ENCODE measurements at places on chromosomes 3 and 15.

DNA sequence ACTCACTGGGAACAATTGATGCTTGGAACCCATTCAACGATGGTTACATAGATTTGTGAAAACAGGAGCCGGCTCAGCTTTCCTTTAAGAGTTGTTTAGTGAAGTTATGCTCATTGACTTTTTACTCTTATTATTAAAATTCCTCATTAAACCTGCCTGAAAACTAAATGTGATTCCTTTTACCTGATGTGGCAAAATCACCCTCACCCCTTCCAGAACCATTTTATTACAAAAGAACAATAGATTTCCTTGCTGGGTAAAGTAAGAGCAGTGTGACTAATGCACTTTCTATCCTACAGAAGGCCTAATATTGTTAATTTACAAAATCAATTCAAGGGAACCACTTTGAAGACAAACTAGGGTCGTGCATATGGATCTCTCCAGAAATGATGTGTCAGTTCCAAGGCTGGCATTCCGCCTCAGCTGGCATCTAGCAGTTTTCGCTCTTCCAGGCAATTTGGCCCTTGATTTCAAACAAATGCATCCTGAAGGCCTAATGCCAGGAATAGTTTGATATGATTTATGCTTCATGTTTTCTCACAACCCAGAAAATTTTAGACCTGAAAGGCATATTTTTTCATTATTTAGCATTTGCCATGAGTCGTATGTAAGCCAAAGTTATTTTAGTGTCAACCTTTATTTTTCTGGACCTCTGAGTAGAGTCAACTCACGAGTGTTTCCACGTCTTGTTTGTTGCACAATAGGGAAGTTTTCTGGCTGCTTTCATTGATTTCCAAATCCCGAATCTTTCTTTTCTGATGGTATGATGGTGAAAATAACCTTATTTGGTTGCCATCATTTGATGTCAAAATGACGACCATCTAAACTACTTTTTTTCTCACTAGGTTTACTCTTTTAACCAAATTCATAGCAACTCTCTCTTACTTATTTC is 447.8 kb downstream of the MECOM start:
- DNase-seq = no peak

GRCh38 chr15:23073890-23074646 is 34.7 kb upstream of the TUBGCP5 start:
- DNase-seq = no peak

DNA sequence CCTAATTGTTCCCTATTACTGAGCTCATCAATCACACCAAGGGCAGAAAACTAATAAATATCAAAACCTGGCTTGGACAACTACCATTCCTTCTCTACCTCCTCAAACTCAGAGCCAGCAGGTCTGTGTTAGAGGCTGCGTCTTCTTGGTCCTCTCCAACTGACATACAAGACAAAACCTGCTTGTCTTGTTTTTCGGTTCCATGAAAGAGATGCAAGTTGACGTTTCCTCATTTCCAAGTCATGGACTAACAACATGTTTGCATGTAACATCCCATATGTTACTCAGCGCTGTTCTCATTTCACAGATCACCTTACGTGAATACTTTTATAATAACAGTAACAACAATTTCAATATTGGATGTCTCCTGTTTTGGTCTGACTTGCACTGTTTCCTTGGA is 110.9 kb downstream of the LMLN start:
- no peak for DNase-seq

GRCh38 chr15:37709669-37710068 is 224.8 kb upstream of the TMCO5A start:
- no peak for DNase-seq

- DNase-seq = no peak
Measured at GRCh38 chr3:24296441-24297205, 198.0 kb downstream of the THRB start.

DNA sequence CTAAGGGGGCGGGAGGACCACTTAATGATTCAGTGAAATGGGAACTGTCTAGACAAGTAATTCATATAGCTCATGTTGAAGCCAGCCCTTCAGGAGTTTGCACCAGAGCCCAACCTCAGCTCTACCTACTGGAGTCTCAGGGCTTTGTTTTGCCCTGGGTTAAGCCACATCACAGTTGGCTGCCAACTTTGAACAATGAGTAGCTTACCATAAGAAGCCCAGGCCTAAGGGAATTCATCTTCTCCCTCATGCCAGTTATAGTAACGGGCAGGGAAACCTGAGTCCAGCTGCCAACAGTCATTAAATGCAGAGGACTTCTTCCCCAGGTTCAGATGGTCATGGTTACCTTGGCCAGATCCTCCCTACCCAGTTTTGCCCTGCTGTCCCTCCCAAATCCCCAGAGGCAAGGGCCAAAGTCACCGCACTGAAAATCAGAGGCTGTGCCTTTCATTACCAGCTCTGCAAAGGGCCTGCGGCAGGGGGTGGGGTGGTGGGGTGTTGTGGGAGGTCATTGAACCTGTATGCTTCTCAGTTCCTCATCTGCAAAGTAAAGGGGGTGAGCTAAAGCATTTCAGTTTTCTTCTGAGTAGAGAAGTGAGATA is 302.2 kb upstream of the NR2E3 start:
- DNase-seq = no peak

DNA sequence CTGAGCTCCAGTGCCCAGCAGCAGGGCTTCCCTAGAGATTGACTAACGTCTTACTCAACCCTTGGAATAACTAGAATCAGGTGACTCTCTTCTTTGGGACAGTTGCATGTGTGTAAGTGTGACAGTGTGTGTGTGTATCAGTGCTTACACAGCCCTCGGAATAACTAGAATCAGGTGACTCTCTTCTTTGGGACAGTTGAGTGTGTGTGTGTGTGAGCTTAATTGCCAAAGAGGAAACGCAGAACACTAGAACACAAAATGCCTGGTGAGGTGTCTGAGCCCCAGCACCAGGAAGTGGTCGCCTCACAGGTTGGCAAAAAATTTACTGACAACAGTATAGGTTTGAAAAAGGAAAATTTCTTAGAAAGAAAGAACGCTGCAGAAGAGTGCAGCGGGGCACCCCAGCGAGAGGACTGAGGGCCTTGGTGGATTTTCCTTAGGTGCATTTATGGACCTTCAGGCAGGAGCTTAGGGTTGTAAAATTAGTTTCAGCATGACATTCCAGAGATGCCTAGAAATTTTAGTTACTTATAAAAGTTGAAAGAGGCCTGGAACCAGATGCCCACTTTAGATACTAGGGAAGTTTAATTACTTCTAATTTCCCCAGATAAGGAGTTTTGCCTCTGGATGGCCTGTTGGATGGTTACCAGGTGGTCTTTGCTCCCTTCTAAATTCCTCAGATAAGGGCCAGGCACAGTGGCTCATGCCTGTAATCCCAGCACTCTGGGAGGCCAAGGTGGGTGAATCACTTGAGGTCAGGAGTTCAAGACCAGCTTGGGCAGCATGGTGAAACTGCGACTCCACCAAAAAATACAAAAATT is 3.7 kb upstream of the WDR82 start:
- DNase-seq = peak; percentile 67

DNA sequence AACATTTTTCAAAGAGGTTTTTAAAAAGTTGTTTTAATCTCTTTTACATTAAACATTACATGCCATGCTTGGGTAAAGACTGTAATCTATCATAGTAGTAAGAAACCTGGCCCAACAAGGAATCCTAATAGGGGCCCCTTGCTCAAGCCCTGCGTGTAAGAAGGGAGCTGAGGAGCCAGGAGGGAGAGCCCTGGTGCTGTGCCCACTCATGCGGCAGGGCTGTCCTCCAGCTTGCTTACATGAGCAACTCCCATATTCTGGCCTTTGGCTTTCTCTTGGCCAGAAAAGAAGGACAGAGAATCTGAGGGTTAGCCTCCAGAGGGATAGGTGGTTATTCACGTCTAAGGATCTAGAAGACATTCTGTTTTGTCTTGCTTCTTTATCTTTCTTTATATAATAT is 49.8 kb downstream of the KBTBD12 start:
- no peak for DNase-seq

GRCh38 chr15:98164571-98164970 is 204.1 kb downstream of the ARRDC4 start:
- no peak for DNase-seq

- DNase-seq = no peak
Measured at GRCh38 chr3:146827836-146828235, 222.7 kb upstream of the PLSCR5 start.

- DNase-seq = no peak
Measured at GRCh38 chr3:104385421-104385820, 981.3 kb upstream of the ALCAM start.

GRCh38 chr15:29064290-29064689 is 178.5 kb downstream of the APBA2 start:
- DNase-seq = no peak

- DNase-seq = no peak
Measured at GRCh38 chr3:49171775-49172500, 540 bp downstream of the KLHDC8B start.

DNA sequence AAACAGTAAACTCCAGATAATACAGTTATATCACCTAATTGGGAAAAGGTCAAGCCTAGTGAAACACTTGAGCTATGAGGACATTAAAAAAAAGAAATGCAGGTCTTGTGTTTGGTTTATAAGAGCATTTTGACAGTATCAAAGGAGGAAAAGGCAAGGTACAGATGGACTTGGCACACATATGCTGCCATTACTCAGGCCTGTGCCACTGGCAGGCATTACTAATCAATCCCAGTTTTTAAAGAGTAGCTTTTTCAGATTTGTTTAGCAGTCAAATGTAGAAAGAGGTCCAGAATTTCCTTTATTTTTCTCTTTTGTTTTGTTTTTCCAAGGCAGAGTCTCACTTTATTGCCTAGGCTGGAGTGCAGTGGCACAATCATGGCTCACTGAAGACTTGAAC is 38.9 kb downstream of the MDFIC2 start:
- DNase-seq = no peak

DNA sequence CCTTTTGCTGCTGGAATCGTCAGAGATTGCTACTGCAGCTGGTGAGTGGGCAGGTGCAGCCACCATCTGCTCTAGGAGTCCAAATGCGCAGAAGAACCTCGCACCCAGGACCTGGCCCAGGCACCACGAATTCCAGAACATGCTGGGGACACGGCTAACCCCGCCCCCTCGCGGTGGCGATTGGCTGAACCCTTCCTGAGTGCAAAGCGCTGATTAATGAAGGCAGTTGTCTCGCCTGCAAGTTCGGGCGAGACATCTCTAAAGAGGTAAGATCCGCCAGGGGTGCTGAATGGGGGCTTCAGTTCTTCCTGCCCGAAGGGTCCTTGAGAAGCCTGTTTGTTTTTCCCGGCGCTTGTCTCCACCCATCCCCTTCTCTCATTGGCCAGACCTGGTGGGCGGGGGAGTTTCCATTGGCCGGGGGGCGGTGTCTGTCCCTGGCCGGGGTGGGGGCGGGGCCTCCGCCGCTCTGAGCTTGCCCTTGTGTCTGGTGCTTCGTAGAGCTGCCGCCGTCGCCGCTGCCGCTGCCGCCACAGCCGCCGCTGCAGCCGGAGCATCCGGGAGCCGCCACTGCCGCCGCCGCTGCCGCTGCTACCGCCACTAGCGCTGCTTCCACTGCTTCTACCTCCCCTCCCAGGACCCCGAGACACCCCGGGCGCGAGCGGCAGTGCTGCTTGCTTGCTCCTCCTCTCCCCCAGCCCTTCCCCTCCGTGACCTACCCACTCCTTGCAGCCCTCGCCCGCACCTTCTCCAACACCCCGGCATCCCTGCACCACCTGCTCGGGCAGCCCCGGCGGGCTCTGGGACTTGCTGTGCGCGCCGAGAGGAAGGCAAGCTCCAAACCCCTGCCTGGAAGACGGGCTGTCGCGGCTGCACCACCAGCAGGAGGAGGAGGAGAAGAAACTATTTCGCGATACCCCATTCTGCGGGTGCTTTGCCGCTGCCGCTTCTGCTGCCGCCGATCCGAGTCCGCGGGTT is at the start of gene CADM2:
Gene CADM2 (plus strand): TSS at position 495 of the 975 bp plus-strand sequence.
- DNase-seq = peak; percentile 58

- DNase-seq = peak; percentile 80
Measured at GRCh38 chr3:138781012-138781470, 53.7 kb downstream of the PIK3CB start.

- DNase-seq = no peak
Measured at GRCh38 chr3:8980756-8981257, 17.5 kb upstream of the RAD18 start.

DNA sequence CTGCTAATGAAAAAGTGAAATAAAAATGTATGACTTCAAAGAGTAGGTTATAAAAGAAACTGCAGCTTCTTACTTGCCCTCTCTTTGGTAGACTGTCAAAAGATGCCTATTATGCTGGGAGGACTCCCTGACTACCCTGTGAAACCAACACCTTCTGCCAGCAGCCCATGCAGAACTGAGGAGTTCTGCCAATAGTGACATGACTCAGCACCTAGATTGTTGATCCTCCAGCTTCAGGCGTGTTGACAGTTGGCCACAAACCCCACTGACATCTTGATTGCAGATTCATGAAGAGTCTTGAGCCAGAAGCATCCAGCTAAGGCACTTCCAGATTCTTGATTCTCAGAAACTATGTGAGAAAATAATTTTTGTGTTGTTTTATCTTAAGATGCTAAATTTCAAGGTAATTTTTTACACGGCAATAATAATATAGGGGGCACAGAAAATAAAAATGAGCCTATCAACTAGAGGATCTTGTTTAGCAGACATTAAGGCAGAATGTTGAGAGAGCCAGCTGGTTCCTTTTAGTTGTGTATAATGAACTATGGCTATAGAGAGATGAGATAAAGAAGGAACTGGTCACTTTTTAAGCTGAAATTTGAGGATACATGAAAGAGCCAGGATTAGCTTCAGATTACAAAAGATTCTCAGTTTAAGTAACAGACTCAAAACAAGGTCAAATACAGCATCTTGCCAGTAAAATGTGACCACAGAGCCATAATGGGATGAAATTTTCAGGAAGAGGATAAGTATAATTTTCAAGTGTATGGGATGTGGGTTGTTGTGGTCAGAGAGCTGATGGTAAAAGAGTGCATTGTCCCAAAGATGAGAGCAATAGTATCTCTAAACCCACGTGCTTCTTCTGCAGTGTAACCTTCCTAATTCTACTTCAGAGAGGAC is 588.7 kb upstream of the CBLB start:
- DNase-seq = no peak

DNA sequence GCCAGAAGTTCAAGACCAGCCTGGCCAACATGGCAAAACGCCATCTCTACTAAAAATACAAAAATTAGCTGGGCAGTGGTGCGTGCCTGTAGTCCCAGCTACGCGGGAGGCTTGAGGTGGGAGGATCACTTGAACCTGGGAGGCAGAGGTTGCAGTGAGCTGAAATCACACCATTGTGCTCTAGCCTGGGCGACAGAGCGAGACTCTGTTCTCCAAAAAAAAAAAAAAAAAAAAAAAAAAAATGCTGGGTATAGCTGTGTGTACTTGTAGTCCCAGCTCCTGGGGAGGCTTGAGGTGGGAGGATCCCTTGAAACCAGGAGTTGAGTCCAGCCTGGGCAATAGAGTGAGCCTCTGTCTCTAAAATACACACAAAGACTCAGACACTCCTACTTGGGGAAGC is 32.0 kb downstream of the PPP1R2 start:
- no peak for DNase-seq

DNA sequence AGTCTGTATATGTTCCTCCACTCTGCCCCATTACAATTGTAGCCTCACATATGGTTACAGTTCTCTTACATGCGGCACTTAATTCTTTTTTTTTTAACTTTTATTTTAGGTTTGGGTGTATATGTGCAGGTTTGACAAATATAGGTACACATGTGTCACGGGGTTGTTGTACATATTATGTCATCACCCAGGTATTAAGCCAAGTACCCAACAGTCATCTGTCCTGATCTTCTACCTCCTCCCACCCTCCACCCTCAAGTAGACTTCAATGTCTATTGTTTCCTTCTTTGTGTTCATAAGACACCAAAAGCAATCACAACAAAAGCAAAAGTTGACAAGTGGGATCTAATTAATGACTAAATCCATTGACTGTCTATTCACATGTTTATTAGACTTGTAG is 144.6 kb upstream of the TP63 start:
- no peak for DNase-seq

Measured in CD4-positive, alpha-beta T cell treated with Interleukin-1 beta for 1 hour (primary cell).